ENCODE measurements at places on chromosomes 7 and 10.

DNA sequence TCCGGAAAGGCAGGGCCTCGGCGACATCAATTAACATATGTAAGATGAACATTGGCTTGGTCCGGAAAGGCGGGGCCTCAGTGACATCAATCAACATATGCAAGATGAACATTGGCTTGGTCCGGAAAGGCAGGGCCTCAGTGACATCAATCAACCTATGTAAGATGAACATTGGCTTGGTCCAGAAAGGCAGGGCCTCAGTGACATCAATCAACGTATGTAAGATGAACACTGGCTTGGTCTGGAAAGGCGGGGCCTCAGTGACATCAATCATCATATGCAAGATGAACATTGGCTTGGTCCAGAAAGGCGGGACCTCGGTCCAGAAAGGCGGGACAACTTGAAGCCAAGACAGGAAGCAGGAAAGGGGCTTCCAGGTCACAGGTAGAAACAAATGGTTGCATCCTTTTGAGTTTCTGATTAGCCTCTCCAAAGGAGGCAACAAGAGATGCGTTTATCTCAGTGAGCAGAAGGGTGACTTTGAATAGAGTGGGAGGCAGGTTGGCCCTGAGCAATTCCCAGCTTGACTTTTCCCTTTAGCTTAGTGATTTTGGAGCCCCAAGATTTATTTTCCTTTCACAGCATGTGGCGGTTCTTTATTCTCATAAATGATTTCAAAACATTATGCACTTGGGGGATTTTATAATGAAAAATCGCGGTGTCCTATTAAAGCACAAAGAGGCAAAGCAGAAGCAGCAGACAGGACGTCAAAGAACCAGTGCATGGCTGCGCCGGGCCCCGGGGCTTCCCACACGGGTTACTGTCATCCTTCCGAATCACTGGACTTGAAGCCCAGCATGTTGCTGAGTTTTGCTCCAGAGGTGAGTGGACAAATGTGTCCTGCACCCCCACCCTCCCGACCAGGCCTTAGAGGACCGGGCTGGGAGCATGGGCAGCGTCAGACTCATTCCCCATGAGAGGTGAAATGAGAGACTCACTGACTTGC lies 43.1 kb upstream of the EN2 start:
- DNase-seq = no peak

- no peak for DNase-seq
Measured at GRCh38 chr10:129785536-129785981, 178.5 kb downstream of the EBF3 start.

- no peak for DNase-seq
Measured at GRCh38 chr10:88127269-88127668, 263.8 kb downstream of the PTEN start.

GRCh38 chr10:31123946-31124345 lies 92.3 kb upstream of the ZNF438 start:
- no peak for DNase-seq

DNA sequence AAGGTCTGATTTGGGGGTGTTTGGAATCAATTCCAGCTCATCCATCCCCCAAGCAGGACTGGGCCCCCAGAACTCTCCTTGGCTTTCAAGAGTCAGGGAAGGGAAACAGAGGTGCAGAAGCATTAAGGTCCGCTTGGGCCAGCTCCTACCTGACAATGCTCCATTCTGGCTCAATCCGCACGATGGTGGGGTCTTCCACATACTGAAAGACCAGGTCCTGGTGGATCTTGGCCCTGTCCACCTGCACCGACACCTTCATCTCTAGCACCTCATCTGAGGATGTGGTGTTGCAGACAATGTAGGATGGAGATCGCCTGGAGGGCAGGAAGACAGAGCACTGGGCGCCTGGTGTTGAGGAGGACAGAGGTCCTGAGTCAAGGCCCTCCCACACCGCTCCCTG lies 391.1 kb downstream of the PLXNA4 start:
- no peak for DNase-seq

GRCh38 chr7:25712500-25712899 lies 439.5 kb upstream of the NFE2L3 start:
- no peak for DNase-seq

GRCh38 chr10:104088239-104088638 lies 2.6 kb upstream of the COL17A1 start:
- DNase-seq = no peak

DNA sequence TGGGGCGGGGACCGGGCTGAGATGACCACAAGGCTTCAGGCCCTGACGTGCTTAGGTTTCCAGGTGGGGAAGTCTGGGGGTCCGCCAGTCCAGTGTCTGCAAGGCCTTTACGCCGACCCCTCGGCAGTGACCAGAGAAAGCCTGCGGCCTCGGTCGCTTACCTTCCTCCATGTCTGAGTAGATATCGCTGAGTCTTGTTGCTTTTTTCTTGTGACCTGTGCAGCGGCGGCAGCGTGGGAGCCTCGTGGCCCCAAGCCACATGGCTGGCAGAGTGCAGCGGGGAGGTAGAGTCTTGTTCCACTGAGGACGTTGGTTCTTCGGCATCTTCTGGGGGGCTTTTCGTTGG lies 329 bp downstream of the NOLC1 start:
- DNase-seq = peak; percentile 36

DNA sequence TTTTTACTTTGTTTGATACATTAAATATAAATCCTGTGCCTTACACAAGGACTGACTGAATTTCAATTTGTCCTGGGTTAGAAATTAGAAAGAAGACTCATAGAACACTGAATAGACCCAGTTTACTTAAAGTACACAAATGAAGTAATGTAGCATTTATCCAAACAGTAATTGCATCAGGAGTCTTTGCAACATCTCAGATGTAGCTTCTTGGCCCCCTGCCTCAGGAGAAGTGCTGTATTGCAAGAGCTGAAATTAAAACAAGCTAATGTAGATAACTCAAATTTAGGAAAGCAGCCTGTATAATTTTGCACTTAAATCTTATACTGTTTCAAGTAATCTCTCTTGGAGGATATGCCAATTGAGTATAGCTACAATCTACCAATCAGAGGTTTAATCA lies 54.3 kb upstream of the KCND2 start:
- DNase-seq = peak; percentile 46

- no peak for DNase-seq
Measured at GRCh38 chr10:75223507-75223906, 12.2 kb downstream of the COMTD1 start.

DNA sequence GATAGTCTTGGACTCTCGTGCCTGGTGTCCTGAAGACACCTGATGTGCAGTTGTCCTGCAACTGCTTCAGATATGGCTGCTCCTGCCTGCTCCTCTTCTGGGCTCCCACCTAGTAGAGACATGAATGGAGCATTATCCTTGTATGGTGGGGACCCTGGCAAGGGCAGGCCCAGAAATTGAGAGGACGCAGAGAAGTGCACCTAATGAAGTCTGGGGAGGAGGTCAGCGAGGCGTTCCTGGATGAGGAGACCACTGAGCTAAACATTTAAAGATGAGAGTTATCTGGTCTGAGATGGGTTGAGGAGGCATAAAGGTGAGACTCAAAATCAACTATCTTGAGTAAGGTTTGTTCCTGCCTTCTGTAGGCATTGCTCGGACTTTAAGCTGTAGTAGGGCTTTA lies 66.3 kb downstream of the WDFY4 start:
- no peak for DNase-seq

GRCh38 chr10:80410578-80411145 lies 2.3 kb downstream of the PRXL2A start:
- no peak for DNase-seq

DNA sequence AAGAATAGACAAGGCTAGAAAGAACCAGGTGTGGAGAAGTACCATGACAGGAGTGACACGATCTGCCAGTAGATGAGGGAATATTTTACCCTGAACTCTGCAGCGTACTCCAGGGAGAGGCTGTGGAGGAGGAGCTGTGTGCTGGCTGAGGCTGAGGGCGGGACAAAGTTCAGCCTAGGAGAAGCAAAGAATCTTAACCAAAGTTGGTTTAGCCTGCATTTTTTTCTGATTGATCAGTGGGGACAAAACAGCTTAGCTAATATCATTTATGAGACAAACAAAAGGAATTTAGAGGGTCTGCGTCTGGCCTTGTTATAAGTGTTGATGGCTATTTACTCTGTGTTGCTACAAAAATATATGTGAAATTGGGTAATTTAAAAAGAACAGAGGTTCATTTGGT lies 5.2 kb upstream of the NPSR1 start:
- peak; percentile 39 for DNase-seq

DNA sequence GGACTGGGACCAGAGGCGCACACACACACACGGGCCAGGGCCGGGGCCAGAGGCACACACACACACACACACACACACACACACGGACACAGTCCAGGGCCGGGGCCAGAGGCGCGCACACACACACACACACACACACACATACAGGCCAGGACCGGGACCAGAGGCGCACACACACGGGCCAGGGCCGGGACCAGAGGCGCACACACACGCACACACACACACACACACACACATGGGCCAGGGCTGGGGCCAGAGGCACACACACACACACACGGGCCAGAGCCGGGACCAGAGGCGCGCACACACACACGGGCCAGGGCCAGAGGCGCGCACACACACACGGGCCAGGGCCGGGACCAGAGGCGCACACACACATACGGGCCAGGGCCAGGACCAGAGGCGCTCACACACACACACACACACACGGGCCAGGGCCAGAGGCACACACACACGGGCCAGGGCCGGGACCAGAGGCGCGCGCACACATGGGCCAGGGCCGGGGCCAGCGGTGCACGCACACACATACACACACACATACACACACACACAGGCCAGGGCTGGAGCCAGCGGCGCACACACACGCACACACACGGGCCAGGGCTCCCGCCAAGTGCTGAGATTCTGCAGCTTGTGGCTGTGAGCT lies 268.8 kb downstream of the ELFN1 start:
- no peak for DNase-seq

- DNase-seq = no peak
Measured at GRCh38 chr7:25496476-25497368, 268.4 kb upstream of the NPVF start.

- DNase-seq = no peak
Measured at GRCh38 chr10:98373260-98374040, 41.5 kb downstream of the PYROXD2 start.

DNA sequence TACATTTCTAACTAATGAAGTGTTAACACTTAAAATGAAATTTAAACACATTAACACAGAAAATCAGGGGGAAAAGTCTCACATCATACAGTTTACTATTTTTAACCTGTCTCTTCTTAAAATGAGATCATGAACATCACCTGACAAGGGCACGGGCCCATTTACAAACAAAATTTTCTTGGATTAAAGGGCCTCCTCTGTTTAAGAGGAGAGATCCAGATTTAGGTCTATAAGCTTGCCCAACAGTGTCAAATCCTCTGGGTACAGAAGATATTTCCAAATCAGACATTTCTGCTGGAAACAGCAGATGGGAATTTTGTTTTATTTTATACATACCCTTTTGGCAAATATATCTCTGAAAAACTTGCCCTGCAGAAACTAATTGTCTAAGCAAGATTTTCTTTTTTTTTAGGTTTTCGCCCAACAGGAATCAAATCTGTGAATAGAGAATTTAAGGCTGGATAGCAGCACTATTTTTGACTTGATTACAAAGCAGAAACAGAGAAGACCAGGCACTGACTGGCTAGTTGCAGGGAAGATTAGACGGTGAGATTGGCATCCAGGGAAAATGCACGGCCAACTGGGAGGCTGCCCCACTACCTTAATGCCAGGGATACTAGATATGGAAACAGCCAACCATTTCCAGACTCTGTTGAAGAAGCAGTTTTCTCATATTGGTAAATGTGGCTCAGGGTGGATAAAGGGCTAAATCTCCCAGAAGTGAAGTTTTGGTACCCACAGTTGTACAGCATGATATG lies 173.4 kb downstream of the LRRN3 start:
- no peak for DNase-seq

- DNase-seq = peak; percentile 3
Measured at GRCh38 chr10:110170142-110170971, 37.0 kb upstream of the MXI1 start.

GRCh38 chr7:30175180-30175579 lies 40.4 kb downstream of the MTURN start:
- peak; percentile 18 for DNase-seq

DNA sequence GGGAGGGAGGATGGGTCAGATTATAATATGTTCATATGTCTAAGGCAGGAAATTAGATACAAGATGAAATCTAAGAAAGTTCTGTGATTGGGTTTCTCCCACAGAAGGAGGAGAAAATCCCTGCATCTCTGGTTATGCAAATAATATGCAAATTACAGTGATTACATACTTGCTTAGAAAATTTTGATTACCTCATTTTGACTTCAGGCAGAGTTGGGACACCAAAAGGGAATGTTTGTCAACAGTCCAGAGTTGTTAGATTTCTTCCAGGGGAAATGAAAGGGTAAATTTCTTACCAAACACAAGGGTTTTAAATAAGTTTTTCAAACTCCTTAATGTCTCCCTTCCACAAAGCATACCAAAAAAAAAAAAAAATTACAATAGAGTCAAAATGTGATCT lies 101.4 kb upstream of the STEAP1B start:
- DNase-seq = peak; percentile 6

GRCh38 chr7:37284805-37285231 lies 163.8 kb downstream of the ELMO1 start:
- DNase-seq = no peak

- no peak for DNase-seq
Measured at GRCh38 chr7:117769085-117769484, 104.2 kb downstream of the CTTNBP2 start.

DNA sequence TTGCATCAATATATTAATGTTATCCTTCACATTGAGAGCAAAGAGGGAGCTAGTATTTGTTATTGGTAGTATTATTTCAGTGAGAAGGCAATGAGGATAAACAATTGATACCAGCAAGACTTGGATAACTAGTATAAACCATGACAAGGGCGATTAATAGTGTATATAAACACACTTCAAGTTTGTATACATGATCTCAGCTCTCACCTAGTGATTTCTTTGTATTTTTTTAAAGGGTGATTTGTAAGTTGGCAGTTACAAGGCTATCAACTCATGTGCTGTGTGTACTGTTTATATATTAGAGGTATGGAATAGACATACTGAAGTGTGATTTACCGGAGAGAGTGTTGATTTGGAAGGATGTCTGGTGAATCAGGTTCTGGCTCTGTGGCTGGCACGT lies 88.0 kb downstream of the SNX10 start:
- no peak for DNase-seq

DNA sequence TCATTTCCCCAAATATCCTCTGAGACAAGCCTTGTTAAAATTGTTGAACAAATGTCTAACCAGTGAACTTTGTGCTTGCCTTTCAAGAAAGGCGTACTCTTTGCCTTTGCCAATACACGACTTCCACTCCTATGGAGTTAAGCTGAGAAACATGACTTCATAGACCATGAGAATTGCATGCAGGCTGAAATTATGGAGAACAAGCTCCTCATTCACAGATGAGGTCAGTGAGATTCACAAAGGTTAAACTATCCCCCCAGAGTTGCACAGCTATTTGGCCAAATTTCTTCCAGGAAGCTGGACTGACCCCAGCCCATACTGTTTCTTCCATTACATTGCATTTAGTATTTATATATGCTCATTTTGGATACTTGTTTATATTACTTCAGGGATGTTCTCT lies 221.4 kb upstream of the SEMA3C start:
- DNase-seq = no peak

GRCh38 chr10:71135236-71135635 lies 77.1 kb upstream of the UNC5B start:
- DNase-seq = no peak

- no peak for DNase-seq
Measured at GRCh38 chr10:100817268-100817839, 72.0 kb downstream of the PAX2 start.

Data from GM03348 (cell line).